ENCODE measurements at places on chromosomes 16 and 17. TPM values are rescaled to one million over a fixed set of nuclear protein-coding genes. Genes with fewer than 3 reads are reported as not detected.

Gene CRHR1
- total RNA-seq, result 0.35 TPM

Gene GAST
- not detected for total RNA-seq

Gene CTRB1
- not detected for total RNA-seq

Gene P2RX1
- 2.3 TPM for total RNA-seq

Gene ASGR1
- total RNA-seq, result not detected

Gene RAB26
- total RNA-seq, result 1.0 TPM

Gene RND2
- total RNA-seq, result 3.4 TPM

Gene KRT14
- total RNA-seq, result not detected

Gene CLDN6
- not detected for total RNA-seq

Gene SLC12A3
- total RNA-seq, result not detected

Gene SLC13A2
- 0.37 TPM for total RNA-seq

Gene EPN3
- total RNA-seq, result not detected

DNA sequence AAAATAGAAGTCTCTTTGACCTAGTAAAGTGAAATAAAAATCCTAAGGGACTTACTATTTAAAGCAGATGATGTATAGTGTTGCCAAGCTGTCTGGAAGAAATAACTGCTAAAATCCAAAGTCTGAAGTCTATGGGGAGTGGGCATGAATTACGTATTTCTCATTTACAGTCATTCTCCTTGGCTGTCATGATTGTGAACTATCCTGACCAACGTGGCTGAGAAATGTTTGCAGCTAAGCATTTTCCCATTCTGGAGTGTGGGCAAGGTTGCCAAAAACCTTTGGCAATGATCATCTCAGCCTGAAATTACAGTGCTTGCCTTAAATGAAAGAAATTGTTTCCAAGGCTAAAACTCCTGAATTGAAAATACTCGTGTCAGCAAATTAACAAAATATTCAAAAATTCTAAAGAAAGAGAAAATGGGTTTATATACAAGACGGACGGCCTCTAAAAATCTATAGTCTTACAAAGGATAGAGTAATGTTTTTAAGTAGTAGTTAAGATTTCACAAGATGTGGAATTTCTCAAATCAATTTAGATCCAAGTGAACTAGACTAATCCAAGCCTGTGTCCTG lies 77.0 kb downstream of the CACNG1 start:
- no peak for ATAC-seq

DNA sequence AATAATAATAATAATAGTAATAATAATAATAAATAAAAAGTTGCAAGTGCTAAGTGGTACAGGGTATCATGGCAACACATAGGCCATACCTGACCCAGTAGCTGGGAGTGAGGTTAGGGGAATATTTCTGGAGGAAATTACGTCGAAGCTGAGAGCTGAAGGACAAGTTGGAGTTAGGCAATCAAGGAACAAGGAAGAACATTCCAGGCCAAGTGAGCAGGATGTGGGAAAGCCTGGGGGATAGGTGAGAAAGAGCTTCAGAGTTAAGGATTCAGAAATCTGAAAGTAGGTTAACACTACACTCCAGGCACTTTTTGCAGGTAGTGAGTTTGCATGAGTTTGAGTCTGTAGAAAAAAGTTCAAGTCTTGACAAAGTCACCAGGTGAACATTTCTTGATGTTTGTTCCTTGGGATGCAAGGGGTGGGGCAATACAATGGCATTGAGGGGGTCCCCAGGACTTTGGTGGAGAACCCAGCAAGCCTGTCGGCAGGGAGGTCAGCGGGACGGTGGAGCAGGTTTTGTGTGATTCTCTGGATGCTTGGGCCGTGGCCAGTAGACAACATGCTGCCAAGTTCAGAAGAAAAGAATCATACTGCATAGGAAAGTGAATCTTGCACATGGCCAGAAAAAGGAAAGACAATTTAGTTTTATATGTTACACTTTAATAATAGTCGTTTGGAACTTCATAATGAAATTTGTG lies 27.7 kb upstream of the MPHOSPH6 start:
- no peak for ATAC-seq

DNA sequence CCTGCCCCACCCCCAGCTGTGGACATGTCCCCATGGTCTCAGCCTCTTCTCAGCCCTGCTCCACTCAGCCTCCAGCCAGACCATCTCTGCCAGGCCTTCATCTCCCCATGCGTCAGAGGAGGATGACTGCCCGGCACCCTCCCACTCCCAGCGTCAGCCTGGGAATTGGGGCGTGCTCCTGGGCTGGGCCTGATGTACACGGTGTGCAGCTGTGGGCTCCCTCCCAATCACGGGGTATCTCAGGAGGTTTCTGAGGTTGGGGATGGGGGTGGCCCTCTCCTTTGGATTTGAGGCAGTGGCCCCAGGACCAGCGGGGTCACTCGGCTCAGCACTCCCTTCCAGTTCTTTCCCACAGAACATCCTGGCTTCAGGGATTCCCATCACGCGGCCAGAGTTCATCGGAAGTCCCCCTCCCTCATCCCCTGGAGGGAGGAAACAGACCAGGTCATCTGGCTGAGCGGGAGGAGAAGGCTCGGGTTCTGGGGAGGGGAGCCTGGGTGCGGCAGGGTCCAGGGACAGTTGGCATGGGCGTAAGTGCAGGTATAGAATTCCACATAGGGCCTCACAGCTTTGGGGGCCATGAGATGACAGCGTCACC lies 36.9 kb downstream of the SOCS3 start:
- peak; percentile 55 for ATAC-seq

DNA sequence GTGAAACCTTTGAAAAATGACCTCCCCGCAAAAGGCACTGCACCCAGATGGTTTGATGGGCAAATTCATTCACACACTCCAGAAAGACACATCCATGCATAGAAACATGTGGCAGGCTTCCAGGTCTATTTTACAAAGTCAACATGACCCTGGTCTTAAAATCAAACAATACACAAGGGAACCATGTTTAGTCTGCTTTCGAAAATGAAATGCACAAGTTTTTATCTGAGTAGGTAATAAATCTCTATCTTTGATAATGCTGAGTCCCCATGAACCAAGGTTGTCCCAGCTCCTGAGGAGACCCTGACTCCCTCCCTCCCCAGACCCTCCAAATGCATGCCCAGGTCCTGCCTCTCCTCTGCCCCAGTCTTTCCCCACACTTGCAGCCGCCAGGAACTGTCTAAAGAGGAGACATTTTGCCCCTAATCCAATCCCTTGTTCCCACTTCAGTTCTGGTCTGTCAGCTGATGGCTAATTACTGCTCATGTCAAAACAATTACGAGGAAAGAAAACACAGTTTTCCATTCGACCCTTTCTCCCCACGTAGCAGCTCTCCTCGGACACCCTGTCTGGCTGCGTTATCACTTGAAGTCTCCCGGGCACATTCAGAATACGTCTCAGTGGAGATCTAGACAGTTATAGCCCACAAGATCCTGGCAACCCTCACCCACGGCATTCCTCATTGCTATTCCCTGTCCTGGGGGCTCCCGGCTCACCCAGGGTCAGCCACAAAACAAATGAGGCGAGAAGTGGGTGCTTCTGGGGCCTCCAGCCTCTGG lies 68.8 kb upstream of the RCVRN start:
- ATAC-seq, result no peak

DNA sequence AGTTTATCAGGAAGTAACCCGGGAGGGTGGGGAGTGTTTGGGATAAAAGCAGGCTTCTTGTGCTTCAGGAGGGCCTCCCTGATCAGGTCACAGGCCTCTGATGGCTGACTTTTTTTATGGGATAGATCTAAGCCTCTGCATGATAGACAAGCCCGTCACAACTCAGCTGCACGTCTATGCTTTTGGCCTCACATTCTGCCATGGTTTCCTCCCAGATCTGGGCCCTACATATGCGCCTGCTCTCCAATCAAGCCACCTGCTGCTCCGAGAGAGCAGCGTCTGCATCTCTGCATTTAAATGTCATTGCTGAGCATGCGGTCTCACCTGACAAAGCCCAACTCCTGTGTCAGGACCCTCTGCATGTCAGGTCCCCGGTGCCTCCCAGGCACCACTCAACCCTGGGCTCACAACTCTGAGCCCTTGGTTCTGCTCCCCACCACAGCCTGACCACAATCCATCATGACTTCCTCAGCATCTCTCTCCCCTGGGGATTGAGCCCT lies 45.3 kb upstream of the SREBF1 start:
- no peak for ATAC-seq

GRCh38 chr17:81665205-81666091 lies 957 bp downstream of the OXLD1 start:
- no peak for ATAC-seq

GRCh38 chr16:8859913-8860881 lies 8.6 kb downstream of the CARHSP1 start:
- ATAC-seq, result peak; percentile 81

DNA sequence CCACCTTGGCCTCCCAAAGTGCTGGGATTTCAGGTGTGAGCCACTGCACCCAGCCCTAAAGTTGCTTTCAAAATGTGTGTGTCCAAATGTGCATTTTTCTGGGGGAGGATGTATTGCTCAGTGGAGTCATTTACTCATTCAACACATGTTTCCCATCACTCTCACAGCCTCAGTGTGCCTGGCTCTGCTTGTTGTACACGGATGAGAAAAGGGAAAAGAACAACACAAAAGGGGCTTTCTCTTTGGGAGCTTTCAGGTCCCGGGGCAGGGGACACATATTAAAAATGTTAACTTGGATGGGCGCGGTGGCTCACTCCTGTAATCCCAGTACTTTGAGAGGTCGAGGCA lies 1.7 kb upstream of the PPL start:
- no peak for ATAC-seq

GRCh38 chr17:53101706-53102105 lies 721.0 kb upstream of the KIF2B start:
- no peak for ATAC-seq

GRCh38 chr17:16287563-16288027 lies 65.7 kb downstream of the CENPV start:
- no peak for ATAC-seq

GRCh38 chr16:86730086-86730485 lies 151.7 kb downstream of the FOXL1 start:
- no peak for ATAC-seq

DNA sequence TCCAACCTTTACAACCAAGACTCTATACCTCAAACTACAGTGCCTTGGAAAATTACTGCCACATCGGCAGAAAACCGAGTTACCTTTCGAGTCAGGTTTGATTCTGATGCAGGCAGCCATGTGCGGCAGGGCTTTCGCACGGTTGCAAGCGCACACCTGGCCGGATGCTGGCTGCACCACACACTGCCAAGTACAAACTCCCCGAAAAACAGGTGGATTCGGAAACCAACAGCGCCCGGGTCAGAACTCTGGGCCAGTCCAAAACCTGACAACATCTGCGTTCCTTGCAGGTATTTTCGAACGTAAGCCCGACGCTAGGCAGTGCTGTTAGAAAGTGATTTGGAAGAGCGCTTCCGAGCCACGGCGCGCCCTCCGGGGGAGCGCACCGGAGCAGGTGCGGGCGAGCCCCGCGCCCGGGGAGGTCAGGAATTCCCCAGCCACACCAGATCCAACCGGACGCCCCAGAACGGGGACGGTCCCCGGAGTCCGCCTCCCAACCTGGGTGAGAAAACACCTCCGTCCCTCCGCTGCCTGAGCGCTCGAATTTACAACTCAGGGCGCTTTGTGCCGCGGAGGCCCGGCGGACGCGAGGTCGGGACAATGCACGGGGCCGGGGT lies 1.2 kb downstream of the USP7 start:
- no peak for ATAC-seq

GRCh38 chr16:27441276-27441675 lies 39.3 kb downstream of the IL21R start:
- ATAC-seq, result no peak

- no peak for ATAC-seq
Measured at GRCh38 chr16:57060323-57061083, 31.9 kb upstream of the CPNE2 start.

- peak; percentile 31 for ATAC-seq
Measured at GRCh38 chr17:76688165-76688622, 22.6 kb downstream of the MXRA7 start.

DNA sequence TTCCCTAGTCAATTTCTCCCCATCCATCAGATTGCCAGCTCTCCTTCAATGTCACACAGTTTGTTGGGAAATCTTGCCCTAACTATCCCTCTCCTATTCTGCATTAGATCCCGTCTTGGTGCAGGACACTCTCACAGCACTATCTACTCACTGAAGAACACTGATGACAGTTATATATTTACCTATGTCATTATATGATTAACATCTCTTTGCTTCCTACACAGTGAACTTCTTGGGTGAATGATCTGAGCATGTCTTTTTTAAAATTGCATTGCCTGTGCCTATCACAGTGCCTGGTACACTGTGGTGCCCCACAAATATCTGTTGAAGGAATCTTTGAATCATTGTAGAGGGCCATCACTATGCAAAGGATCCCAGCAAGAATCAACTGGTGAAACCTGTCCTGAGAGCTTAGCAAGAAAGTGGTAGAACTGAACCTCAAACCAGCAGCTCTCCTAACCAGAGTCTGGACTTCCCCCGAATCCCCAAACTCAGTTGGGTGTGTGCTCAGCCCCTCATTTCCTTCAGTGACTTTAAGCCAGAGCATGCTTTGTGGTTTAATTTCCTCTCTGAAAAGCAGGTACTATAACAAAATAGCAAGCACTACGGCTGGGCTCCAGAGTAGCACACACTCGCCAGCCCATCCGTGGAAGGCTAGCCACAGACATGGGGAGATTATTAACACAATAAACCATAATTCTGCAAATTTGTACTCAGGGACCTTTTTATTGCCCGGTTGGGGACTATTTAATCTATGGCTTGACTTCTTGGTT lies 680.7 kb upstream of the SALL1 start:
- no peak for ATAC-seq

GRCh38 chr16:13056607-13057006 lies 155.2 kb downstream of the SHISA9 start:
- ATAC-seq, result no peak

DNA sequence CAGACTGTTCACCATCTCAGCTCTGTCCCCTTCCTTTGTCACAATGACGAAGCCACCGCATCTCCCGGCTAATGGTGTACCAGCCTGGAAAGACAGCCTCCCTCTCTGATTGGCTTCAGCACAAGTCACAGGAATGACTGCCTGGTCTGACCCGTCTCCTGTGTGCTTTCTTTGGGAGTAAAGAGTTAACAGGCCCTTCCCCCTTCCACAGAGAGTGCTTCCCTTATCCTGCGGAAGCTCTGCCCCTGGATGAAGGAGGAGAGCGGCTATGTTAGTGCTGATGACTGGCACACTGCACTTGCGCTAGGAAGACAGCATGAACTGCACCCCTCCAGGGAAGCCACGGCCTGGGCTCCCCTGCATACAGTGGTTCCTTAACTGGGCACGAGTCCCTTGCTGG lies 11.3 kb downstream of the USB1 start:
- no peak for ATAC-seq

GRCh38 chr16:13138528-13138927 lies 237.1 kb downstream of the SHISA9 start:
- no peak for ATAC-seq

- ATAC-seq, result no peak
Measured at GRCh38 chr17:5785867-5786509, 201.7 kb upstream of the NLRP1 start.

- ATAC-seq, result no peak
Measured at GRCh38 chr17:77204536-77204935, 63.8 kb downstream of the SEC14L1 start.

DNA sequence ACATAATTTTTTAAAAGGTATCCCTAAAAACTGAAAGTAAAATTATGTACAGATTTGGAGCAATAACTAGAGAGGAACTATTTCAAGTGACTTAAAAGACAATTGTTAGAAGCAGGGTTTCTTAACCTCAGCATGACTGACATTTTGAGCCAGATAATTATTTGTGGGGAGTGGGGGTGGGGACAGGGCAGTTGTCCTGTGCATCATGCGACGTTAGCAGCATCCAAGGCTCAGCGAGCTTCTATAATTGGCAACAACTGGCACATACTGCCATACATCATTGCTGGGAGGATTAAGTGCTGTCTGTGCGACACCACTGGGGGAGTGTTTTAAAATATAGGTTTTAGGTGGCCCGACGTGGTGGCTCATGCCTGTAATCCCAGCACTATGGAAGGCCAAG lies 27.1 kb downstream of the GABARAPL2 start:
- no peak for ATAC-seq
